Fibroblast of skin of back (primary cell): ENCODE measurements at places on chromosomes 5 and 9.

DNA sequence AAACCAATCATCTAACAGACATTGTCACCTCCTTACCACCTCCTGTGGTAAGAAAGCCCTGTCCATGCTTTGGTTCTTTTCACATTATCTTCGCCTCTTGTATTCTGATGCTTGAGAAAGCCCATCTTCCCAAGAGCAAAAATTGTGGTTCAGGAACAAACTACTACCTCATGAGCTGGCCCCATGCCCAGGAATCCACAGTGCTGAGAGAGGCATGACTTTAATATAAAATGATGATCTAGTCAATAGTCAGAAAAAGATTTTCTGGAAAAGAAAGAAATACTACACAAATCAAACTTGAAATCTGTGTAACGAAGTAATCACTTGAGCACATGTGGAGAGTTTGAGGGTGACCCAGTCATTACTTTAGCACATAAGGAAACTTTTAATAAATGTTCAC lies 94.7 kb downstream of the FGF10 start:
- peak; percentile 15 for DNase-seq

DNA sequence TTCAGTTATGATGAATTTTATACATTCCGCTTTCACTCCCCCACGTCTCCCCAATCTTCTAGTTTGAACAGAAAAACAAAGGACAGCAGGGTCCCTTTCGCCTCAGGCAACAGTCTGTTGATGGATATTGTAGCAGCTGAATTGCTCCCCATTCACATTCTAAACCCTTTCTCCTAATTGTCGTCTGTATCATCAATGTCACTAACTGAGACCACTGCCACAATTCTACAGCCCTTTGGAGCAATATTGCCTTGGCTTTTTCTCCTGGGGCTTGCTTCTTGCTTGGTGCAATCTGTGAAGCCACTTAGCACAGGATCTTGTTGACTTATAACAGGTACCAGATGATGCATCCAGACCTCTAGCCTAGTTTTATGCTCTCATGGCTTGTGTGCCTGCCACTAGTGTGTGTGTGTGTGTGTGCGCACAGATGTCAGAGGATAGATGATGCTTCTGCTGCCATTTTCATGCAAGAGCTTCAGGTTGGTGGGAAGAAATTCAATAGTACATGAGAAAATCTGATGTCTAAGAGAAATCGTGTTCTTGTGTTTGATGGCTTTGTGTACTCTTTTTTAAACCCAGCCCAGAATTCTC lies 195.2 kb upstream of the ISL1 start:
- no peak for DNase-seq

GRCh38 chr5:145236127-145236526 lies 599.0 kb downstream of the PRELID2 start:
- DNase-seq = peak; percentile 32

DNA sequence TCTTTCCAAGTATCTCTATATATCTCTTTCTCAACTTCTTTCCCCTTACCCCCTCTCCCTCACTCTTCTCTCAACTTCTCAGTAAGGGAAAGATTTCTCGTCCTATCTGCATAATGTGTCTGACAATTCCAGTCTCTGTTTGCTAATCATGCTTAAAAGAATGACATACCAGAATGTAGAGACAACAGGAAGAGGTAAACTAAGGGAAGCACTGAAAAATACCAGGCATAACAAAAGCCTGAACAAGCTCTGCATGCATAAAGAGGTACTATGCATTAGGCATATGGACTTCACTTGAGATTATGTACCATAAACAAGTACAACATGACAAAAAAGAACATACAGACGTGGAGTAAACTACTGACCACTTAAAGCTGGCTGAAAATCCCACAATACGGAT lies 62.6 kb downstream of the SEMA5A start:
- DNase-seq = peak; percentile 73

GRCh38 chr9:84673806-84674205 lies 4.3 kb downstream of the NTRK2 start:
- no peak for DNase-seq

DNA sequence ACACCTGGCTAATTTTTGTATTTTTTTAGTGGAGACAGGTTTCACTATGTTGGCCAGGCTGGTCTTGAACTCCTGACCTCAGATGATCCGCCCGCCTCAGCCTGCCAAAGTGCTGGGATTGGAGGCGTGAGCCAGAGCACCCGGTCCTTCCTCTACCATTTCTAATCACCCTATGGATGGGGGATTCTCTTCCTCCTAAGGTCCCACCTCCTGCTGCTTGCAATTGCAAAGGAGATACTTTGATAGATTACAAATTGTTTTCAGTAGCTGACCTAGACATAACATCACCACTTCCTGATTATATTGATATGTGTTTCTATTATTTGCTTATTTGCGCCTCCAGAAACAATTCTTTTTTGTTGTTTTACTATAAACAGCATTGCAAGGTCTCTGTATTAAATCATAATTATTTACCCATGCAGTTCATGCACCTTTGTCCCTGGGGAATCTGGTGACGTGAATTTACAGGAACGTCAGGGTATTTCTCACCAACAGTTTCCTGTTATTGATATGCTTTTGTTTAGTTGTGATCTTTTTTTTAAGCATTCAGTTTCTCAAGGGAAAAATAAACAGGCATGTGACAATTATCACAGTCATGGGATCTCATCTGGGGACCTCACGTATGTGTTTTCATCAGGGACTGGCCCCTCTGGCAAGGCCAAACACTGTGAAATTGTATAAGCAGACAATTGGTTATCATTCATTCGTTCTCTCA lies 43.2 kb downstream of the ESM1 start:
- DNase-seq = no peak

DNA sequence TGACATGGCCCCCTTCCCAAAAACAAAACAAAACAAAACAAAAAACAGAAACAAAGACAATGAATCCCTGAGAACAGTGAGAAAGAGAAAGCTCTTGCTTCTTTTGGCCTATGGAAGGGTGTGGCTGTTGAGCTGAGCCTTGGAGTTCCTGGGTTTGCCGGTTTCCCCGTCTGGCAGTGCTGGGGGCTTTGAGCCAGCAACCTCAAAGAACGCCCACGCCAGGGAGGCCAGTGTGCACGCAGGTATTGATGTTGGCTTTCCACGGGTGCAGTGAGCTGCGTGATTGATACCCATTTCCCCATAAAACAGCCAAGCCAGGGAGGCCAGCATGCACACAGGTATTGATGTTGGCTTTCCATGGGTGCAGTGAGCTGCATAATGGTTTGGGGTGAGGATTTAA lies 8.3 kb upstream of the LCN1 start:
- no peak for DNase-seq

GRCh38 chr9:70534471-70534870 lies 120.0 kb upstream of the KLF9 start:
- DNase-seq = peak; percentile 85

GRCh38 chr9:133538851-133539833 lies 4.6 kb downstream of the ADAMTSL2 start:
- DNase-seq = no peak

GRCh38 chr5:14234204-14234603 lies 91.1 kb downstream of the TRIO start:
- DNase-seq = peak; percentile 47

DNA sequence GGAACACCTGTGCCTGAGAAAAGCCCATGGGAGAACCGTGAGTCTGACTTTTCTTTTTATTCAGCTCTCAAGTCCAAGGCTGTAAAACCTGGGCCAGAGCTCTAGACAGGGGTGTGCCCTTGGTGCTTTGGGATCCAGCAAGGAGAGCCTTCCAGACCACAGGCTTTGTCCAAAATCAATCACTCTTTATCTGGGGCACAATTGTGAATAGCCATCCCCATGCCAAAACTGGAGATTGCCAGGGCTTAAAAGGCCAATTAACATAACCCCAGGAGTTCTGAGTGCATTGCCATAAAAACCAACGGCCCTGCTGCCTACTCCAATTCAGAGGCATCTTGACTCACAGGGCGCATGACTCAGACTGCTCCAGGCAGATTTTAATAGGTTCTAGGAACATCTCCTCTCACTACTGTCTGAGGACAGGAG lies 391.8 kb downstream of the ARHGEF28 start:
- peak; percentile 60 for DNase-seq

- no peak for DNase-seq
Measured at GRCh38 chr9:33351547-33351946, 50.8 kb downstream of the AQP7 start.

GRCh38 chr5:109944461-109944860 lies 254.7 kb downstream of the MAN2A1 start:
- DNase-seq = no peak

GRCh38 chr5:67552773-67553172 lies 356.2 kb upstream of the CD180 start:
- no peak for DNase-seq

DNA sequence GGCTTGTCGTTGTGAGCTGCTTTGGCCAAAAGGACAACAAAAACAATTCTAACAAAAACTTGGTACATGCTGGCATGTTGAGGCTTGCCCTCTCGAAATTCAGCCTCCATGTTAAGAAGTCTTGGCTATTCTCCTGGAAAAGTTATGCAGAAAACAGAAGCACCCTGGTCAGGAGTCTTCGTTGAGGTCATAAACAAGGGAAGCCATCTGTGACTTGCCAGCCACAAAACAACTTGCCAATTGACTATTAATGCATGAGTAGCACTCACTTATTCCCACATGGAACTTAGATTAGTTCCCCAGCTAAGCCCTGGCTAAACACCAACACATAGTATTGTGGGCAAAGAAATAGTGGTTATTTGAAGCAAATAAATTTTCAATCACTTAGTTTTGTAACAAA lies 521.0 kb upstream of the CHD1 start:
- no peak for DNase-seq

GRCh38 chr9:124645274-124645673 lies 125.8 kb downstream of the NR6A1 start:
- DNase-seq = no peak

- DNase-seq = no peak
Measured at GRCh38 chr9:131656356-131657036, 83.4 kb downstream of the RAPGEF1 start.

- no peak for DNase-seq
Measured at GRCh38 chr5:138952962-138953361, 77.8 kb upstream of the LRRTM2 start.

- DNase-seq = no peak
Measured at GRCh38 chr5:90878081-90878480, 319.5 kb downstream of the ADGRV1 start.

- DNase-seq = no peak
Measured at GRCh38 chr9:123350590-123351310, 5.2 kb upstream of the CRB2 start.

GRCh38 chr9:135088348-135088978 lies 995 bp downstream of the OLFM1 start:
- no peak for DNase-seq

- DNase-seq = peak; percentile 55
Measured at GRCh38 chr5:87383216-87383615, 29.5 kb downstream of the CCNH start.

GRCh38 chr5:147911427-147911826 lies 5.1 kb upstream of the C5orf46 start:
- no peak for DNase-seq

- no peak for DNase-seq
Measured at GRCh38 chr9:125966466-125966865, 219.3 kb downstream of the PBX3 start.

DNA sequence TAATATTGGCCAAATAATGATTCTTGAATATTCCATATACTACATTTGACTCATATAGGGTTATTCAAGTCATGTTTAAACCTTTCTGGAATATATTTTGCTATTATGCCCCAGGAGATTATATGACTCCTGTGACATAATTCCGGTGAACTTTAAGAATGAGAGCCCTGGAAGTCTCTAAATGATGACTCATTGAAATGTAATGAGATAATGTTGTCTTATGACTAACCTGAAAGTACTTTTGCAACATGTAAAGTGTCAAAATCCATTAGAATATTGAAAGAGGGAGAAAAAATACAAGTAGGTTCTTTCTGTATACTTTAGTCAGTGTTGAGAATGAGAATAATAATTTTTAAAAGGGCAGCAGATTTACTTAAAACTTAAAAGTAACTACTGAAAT lies 830.4 kb downstream of the MAT2B start:
- peak; percentile 90 for DNase-seq

- no peak for DNase-seq
Measured at GRCh38 chr9:127136081-127136879, 13.8 kb upstream of the ANGPTL2 start.

DNA sequence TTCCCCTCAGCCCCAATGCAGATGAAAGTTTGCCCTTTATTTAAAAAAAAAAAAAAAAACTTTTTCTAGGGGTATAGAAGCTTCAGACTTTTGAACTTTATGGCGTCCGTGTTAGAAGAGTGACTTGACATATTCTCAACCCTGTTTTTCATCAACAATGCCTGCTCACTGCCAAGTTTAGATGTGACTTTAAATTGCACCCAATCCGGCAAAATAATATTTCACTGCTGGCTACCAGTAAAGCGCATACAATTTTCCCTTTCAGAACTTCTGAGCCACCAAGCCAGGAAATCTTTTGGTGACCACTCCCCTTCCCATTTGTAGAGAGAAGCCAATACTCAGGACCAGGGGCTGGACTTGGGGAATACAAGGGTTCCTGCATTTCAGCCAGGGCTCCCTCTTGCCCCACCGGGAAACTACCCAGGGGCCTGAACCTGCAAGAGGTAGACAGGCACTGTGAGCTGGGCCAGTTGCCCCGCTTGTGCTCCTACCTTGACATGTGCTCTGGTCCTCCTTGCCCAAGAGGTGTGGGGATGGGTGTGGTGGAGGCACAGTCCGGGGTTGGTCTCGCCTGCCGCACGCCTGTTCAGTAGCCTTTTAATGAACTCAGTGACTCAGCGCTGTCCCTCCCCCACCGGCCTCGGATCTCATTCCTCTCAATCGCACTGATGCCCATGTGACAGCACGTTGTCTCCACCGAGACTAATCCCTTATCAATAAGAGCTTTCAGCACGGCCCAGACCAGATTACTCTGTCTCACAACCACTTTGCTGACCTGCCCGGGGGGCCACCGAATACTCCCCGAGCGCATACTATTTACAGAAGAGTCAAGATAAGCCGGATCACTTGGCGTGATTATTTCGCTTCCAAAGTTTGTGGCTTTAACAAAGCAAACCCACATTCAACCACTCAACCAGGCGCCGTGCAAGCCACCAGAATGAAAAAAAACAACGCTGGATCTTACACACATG lies 226.4 kb downstream of the DCP2 start:
- no peak for DNase-seq

DNA sequence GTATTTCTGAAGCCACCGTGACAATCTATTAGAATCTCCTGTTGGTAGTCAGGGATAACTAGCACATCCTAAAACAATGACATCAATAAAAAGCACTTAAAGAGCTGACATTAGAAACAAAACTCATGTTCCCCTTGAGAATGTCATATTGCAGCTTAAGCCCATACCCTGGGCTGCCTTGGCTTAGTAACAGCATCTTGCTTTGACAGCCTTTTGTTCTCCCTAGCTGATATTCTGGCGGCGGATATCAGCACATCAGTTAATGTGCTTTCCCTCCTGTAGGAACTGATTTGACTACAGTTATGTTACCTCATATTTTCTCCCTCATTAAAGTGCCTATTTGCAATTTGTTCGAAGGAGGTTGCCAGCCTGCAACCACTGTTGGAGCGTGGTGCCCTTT lies 214.1 kb downstream of the CD180 start:
- DNase-seq = no peak

DNA sequence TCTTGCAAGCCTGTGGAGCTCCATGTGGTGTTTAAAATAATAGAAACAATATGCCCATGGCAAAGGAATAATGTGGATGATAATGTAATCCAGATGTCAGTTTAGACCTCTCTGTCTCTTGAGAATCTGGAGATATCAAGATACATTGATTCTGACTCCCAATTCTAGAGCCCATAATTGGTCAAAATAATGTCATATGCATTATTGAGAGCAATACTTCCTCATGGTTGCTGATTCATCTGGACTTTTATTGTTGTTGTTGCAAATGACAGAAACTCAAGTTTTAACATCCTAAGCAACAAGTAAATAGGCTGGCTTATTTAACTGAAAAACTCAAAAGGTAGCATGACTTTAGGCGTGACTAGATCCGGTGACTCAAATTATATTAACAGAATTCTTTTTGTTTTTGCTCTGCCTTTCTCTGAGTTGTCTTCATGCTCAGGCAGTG lies 152.1 kb downstream of the PCSK1 start:
- DNase-seq = no peak
